ENCODE measurements at places on chromosomes 6 and 20.

- DNase-seq = no peak
Observed at GRCh38 chr6:89580997-89581666, 57.4 kb downstream of the LYRM2 start.

DNA sequence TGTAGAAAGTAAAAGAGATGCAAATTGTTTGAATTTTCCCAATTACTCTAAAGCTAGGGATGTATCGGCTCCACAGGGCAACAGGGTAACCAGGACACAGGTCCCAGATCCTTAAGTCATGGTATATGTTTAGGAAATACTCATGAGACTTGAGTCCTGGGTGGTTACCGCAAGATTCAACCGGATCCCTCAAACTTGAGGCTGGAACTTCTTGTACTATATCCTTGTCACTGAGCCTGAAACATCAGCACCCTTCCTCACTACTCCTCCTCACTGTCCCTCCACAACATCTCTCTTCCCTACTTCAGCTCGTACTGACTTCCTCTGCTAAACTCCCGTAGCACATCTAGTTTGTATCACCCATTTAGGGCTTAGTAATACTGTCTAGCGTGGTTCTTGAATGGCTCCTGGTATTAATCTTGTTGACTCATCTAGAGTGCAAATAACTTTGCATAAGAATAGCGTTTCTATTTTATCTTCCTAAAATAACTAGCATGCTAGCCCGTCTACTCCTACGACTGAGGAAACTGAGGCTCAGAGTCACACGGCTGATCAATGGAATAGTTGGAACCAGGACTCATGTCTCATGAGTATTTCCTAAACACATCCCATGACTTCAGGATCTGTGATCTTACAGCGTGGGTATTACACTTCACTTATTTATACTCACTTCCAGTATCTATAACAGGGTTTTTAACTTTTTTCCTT, 72.1 kb downstream of the FILIP1 start:
- DNase-seq = no peak

GRCh38 chr6:132730560-132730959, 16.7 kb upstream of the VNN1 start:
- no peak for DNase-seq

GRCh38 chr20:44306927-44307326, 4.1 kb downstream of the FITM2 start:
- DNase-seq = no peak

DNA sequence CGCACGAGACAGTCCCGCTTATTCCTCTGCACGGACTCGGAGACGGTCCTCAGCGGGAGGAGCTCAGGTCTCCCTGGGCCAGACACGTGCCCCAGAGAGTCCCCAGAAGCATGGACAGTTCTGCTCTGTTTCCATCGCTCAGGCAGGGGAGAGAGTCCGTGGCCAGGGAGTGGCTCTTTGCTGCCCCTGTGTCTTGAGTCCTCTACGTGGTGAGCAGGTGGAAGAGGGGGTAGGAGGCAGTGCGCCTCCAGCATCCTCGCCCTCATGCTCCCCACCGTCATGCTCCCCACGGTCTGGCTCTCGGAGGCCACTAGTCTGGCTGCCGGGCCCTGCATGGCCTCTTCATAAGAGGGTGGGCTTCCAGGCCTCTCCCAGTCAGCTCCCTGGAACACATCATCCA, 8.9 kb downstream of the TAGAP start:
- no peak for DNase-seq

- DNase-seq = no peak
Observed at GRCh38 chr6:101527467-101527866, 134.0 kb downstream of the GRIK2 start.

DNA sequence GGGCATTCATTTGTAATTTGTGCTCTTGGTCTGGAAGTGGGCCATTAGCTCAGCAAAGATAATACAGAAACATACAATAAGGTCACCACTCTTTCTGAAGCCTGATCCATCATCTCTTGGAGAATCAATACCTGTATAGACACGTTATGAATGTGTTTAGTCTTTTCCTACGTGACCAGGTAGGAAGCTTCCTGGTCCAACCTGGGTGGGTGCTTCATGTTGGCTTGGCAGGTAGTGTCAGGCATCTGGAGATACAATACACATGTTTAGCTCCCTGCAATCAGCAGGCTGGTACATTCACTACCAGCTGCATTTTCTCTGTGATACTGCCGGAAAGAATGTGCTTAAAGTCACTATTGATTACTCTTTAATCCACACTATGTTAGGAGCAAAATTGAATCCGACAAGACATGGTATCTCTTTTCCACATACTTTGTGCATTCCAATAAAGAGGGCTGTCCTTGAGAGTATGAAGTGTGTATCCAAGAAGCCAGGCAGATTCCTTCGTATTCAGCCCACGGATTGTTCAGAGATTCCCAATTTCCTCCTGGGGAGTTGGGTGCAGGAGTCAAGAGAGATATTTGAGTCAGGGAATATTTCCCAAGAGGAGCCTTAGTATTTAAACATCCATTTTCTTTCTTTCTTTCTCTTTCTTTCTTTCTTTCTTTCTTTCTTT, 49.9 kb upstream of the RANBP9 start:
- no peak for DNase-seq

GRCh38 chr6:152121910-152122309, 314.4 kb downstream of the ESR1 start:
- DNase-seq = no peak

GRCh38 chr20:13865791-13866351, 81.0 kb downstream of the NDUFAF5 start:
- no peak for DNase-seq

DNA sequence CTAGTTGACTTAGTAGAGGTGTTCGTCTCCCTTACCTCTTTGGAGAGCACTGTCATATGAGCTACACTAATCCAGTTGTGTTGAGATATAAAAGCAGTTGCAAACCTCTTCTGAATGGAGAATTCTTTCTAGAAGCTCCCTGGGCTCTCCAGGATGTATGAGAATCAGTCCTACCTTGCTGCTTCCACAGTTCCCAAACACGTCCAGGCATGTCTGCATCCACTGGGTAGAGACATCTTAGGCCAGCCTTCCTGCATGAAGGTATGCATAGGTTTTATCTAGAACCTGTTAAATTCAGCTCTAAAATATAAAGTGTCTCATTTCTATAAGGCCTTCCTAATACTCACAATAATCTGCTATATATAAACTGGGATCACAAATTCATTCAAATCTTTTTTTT, 297.7 kb downstream of the CDC5L start:
- DNase-seq = peak; percentile 15

- no peak for DNase-seq
Observed at GRCh38 chr20:52601295-52601971, 370.7 kb upstream of the TSHZ2 start.

- no peak for DNase-seq
Observed at GRCh38 chr6:5665173-5665572, 341.6 kb downstream of the NRN1 start.

DNA sequence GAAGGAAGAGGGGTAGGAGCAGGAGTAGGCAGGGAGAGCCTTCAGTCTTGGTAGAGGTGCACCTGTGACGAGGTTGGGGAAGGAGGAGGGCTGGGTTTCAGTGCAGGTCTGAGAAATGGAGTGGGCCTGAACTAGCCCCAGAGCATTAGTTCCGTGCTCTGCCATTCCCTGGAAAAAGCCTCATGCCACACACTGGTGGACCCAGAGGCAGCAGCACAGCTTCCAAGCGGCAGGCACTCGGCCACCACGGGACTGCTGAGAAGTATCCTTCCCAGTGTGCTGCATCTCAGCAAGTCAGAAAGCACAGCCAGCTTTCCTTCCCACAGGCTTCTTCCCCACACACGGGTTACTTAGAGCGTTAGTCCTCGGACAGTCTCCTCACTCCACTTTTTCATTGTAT, 77.3 kb upstream of the KIF25 start:
- DNase-seq = no peak

DNA sequence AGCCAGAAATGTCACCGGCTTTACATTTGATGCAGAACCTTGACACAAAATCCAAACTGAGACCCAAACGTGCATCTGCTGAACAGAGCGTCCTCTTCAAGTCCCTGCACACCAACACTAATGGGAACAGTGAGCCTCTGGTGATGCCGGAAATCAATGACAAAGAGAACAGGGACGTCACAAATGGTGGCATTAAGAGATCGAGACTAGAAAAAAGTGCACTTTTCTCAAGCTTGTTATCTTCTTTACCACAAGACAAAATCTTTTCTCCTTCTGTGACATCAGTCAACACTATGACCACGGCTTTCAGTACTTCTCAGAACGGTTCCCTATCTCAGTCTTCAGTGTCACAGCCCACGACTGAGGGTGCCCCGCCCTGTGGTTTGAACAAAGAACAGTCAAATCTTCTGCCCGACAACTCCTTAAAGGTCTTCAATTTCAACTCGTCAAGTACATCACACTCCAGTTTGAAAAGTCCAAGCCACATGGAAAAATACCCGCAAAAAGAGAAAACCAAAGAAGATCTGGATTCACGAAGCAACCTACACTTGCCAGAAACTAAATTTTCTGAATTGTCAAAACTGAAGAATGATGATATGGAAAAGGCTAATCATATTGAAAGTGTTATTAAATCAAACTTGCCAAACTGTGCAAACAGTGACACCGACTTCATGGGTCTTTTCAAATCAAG, 108.4 kb downstream of the RTN4IP1 start:
- DNase-seq = no peak

GRCh38 chr20:35319871-35320197, 27.6 kb upstream of the FAM83C start:
- no peak for DNase-seq

GRCh38 chr20:38649275-38649891, 47.8 kb downstream of the ARHGAP40 start:
- DNase-seq = no peak

- no peak for DNase-seq
Observed at GRCh38 chr6:113060664-113061063, 713.5 kb downstream of the RFPL4B start.

DNA sequence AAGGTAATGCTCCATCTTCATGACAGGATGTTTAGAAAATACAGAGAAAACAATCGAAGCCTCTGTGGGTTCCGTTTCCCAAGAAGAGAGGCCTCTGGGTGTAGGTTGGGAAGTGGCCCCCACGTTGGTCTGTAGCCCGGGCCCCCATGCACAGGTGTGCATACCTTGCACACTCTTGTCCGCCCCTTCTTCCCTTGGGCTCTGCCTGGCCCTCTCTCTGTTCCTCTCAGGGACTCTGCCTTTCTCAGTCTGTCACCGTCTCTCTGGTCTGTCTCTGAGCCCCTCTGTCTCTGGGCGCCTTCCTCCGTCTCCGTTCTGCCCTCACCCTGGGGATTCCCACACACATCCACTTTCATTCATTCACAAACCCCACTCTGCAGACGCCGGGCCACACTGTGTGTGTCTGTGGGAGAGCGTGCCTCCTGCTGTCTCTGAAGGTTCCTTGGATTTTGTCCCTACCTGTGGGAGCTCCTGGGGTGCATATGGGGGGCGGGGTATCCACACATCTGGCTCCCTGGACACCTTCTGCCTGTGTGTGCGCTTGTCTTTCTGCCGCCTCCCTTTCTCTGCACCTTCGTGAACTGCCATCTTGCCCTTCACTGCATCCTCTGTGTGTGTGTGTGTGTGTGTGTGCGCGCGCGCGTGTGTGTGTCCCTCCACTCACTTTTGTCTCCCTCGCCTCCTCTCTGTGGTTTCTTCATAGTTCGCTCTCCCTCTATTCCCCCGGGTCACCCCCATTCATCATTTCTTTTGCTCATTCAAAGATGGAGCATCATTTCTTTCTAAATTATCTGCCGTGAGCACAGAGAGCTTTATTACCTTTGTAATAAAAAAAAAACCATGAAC, 75.3 kb downstream of the SRC start:
- no peak for DNase-seq

DNA sequence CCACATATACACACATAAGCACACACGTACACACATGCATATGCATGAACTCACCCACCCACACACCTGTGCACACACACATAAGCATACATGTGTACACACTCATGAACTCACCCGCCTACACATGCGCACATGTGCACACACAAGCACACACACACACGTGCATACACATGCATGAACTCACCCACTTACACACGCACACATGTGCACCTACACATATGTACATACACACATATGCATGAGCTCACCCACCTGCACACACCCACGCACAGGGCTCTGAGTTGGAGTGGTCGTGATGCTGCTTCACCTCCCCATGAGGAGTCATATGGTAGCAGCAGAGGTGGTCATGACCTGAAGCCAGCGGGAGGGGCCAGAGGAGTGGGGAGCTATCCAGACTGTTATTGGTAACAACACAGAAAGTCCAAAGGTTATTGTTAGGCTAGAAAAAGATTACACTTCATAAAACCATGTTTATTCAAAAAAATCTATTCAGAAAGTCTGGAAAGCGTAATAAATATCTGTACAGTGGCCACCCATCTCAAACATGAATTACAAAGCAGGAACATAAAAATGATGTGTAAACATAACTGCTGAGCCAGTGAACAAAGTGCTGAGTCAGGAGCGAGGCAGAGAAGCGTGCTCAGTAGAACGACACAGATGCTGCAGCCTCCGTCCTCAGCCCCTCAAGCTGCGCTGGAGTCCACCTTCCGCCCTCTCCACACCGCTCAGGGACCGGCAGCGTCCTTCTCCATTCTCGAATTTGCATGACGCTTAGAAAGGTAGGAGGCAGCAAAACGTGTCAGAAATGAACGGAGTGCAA, 26.4 kb upstream of the MPC1 start:
- no peak for DNase-seq

GRCh38 chr6:29681811-29682210, 859 bp upstream of the ZFP57 start:
- DNase-seq = no peak

- no peak for DNase-seq
Observed at GRCh38 chr6:163806755-163807499, 392.4 kb downstream of the QKI start.

GRCh38 chr6:37636116-37636515, 61.6 kb downstream of the MDGA1 start:
- DNase-seq = no peak

- peak; percentile 94 for DNase-seq
Observed at GRCh38 chr6:31945507-31946369, at the start of gene CFB. Gene CFB (plus strand): TSS chr6:31946095. CDS start chr6:31946222, 127 bp downstream.

DNA sequence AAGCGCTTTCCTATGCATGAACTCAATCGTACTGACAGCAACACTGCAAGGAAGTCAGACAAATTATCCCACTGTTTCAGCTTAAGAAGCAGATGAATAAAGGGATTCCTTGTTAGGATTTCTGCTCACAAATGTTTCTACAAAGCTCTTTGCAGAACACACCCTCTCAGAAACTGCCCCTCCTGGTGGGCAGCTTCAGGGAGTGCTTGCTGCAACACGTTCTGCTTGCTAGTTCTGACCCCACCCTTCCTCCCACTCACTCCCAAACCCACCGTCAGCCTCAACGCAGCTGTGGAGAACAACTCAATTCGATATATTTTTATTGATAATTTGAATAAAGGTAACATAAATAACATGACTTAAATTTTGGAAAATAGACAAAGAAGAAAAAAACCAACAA, 250.8 kb upstream of the PRDM1 start:
- no peak for DNase-seq

- DNase-seq = no peak
Observed at GRCh38 chr6:73801652-73802268, 105.8 kb downstream of the CD109 start.

GRCh38 chr20:5675103-5676091, 74.8 kb upstream of the SHLD1 start:
- no peak for DNase-seq

Data from ascending aorta (tissue), 2 donors.